Hippocampal formation (tissue), 2 donors: ENCODE measurements at places on chromosomes 13 and 19.

- DNase-seq, result no peak
Observed at GRCh38 chr13:92433386-92433785, 793.2 kb upstream of the GPC6 start.

DNA sequence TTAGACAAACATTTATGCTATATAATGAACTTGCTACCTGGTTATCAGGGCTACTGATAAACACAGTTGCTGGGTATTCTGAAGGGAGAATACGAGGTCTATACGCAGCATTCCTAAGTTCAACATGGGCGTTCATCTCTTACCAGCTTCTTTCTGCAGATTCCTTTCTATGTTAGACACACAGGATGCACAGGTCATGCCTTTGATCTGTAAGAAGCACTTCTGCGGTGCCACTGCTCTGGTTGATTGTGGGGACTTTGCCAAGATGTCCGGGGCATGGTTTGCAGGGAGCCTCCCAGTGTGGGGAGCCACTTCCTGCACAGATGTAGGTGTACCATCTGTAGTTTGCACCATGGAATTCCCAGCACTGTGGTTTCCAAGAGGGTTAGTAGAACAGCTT is 40.9 kb downstream of the ATP7B start:
- DNase-seq, result no peak

DNA sequence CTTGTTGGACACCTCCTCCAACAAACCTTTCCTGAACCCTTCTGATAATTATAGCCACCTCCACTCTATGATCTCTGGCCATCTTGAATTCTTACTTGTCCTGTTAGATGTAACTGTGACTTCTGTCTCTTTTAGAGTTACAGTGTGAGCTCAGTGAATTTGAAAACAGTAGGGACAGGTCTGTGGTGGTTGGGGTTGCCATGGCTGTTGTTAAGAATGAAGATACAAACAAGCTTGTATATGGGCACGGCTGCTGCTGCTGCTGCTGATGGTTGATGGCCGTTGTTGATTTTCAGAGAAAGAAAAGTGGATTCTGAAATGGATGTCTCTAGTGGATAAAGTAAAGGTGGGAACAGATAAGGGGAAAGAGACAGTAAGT is 101.5 kb downstream of the STARD13 start:
- DNase-seq, result no peak

GRCh38 chr19:8705742-8706141 is 7.1 kb upstream of the ACTL9 start:
- DNase-seq, result no peak

DNA sequence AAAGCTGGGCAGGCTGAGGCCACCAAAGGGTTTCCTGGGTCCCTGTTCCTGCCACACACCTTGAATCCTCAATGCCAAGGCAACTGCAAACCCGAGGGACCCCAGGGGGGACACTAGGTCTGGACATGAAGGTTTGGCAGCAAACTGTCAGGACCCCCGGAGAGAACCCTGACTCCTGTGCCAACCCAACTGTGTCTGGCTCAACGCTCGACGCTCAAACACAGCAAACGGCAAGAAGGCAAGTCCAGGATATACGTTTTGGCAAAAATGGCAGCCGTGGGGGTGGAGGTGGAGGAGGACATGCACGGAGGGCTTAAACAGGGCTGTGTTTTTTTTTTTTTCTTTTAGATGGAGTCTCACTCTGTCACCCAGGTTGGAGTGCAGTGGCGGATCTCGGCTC is 73.0 kb downstream of the GADD45B start:
- no peak for DNase-seq

DNA sequence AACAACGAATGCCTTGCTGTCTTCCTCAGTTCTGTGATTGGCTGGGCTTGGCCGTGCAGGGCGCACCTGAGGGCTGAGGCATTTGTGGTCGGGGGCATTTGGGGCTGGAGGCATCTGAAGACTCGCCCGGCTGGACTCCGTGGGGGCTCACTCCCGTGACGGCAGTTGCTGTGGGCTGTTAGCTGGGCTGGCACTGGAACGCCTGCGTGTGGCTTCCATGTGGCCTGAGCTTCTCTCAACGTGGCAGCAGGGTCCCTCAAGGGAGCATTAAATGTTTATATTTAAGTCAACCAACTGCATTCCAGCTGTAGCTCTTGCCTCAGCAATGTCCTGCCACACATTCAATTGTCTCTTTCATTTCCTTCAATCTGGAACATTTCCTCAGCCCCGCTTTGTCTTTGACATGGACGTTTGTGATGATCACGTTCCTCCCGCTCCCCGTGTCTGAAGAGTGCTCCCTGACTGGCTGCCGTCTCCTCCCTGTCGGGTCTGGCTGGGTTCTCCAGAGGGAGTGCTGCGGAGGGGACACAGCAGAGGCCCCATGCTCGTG is 21.0 kb downstream of the CCDC8 start:
- DNase-seq, result no peak

GRCh38 chr13:103097366-103097928 is 31.2 kb upstream of the SLC10A2 start:
- peak; percentile 81 for DNase-seq

DNA sequence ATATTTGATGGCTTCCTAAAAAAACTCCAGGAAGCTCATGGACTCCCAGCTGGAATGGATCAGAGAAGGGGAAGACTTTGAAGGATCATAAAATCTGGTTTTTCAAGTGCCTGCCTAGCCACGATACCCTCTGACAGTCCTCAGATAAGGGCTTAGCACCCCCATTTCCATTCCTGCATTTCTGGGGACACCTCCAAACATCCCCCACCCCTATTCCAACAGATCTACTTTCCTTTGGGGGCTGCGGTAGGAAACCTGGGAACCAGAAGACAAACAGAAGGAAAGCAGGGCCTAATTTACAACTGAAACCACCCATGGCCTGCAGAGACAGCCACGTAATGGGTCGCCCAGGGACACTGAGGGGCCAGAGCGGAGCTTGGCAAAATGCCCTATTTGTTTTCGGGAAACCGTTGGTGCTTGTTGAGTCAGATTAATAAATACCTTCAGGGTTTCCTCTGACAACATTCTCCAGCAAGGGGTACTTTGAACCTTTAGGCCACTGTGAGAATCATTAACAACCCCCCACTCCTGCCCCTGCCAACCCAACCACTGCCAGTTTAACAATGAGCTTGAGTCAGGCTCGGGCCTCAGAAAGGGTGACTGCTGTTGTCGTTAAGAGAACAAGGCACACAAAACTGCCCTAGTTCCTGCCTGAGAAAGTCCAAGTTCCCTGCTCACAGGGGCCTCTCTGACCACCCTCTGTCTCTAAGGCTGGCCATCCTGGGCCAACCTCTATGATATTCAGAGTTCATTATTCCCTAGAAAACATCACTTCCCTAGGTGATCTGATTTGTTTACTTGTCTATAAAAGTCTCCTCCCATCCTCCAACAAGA is 23.5 kb downstream of the RHPN2 start:
- DNase-seq, result peak; percentile 39
